ENCODE measurements at places on chromosomes 5 and 9.
A peak's percentile ranks its signal among the peaks of the same experiment; 100 is the strongest.

DNA sequence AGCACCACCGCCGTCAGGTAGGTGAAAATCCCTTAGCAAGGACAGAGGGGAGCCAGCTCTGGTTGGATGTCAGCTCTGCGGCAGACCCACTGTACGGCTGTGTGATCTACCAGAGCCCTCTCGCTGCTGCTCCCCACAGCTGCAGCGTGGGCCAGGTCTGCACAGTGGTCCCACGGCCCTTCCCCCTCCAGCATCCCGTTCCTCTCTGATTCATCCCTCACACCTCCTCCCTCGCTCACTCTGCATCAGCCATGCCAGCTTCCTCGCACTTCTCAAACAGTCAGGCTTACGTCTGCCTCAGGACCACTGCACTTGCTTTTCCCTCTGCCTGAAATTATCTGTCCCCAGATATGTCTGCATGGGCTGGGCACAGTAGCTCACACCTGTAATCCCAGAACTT is 26.6 kb upstream of the CFAP157 start:
- no peak for DNase-seq

GRCh38 chr5:179801304-179802206 is 5.1 kb downstream of the MGAT4B start:
- no peak for DNase-seq

- DNase-seq, result no peak
Observed at GRCh38 chr5:175385691-175386362, 58.2 kb downstream of the DRD1 start.

DNA sequence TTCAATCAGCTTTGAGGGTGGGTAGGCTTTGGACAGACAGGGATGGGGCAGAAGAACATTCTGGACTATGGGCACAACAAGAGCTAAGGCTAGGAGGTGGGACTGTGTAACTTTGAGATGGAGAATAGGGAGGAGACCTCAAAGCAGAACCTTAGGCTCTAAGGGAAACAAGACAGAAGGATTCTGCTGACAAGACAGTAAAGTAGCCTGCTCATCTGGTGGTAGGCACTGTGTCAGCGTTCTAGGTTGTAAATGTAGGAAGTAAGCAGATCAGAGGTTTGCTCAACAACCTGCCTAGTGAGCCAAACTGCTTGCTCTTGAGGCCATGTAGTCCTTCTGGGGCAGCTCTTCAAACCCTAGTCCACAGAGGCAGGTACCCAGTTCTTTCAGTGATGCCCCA is 15.0 kb upstream of the IL12B start:
- DNase-seq, result no peak

GRCh38 chr9:100090880-100091279 is 7.9 kb downstream of the ERP44 start:
- DNase-seq, result no peak

GRCh38 chr9:135123126-135123772 is 35.8 kb downstream of the OLFM1 start:
- DNase-seq, result no peak

GRCh38 chr5:50559955-50560354 is 106.5 kb upstream of the PARP8 start:
- no peak for DNase-seq

DNA sequence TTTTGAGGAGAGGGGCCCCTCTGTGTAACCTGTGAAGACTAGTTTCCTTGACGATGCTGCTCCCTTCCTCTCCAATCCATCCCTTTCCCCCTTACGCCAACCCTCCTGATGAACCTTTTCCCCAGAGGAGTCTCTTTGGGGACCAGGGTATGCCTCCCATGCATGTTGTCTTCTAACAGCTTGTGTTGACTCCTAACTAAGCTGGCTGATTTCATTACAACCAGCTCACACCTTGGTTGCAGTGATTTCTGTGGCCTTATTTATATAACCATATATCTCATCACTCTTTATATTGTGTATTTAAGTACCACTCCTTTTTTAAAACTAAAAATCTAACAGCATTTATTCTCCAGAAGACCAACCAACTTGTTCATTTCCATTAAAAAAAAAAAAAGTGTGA is 42.5 kb downstream of the SFXN1 start:
- no peak for DNase-seq

GRCh38 chr9:136493567-136493971 is 10.7 kb upstream of the SEC16A start:
- no peak for DNase-seq

DNA sequence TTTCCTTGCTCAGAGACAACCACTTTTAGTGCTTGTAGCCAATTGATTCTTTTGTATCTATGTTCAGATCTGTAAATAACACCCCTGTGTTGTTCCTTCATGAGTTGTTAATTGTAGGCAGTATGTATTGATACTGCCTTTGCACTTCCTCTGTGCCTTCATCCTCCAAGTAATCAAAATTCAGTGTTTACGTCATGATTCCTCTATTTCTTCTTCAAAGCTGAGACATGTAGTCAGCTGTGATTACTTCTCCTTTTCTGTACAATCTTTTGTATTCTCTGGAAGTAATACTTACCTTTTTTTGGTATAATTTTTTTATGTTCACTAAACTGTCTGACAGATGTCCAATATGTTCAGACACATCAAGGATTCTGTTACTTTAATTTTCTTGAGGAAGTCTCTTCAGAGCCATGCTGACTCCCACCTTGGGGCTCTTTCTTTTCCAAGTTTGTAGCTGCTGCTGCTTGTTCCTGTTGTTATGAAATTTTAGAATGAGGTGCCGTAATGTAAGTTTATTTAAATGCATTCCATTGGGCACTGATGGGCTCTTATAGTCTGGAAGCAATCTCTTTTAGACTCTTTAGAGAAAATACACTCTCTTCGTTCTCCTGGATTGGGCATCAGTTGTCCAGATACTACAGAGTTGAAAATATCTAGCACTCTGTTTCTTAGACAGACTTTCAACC is 30.5 kb upstream of the LRRC70 start:
- no peak for DNase-seq

DNA sequence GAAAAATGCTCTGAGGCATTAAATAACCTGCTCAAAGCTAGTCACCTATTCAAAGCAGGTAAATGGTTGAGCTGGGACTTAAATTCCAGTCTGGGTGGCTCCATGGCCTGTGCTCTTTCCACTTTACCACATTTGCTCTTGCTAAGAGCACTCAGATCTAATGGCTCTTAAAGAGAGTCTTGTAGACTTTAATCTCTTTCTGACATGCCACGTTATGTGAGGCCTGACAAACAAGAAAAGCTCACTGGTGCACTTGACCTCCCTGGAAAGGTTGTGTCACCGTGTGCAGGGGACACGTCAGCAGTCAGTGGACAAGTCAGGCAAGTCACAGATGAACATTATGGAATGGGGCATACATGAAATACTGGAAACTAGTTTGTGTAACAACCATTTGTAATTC is 129.9 kb upstream of the RPS23 start:
- no peak for DNase-seq

DNA sequence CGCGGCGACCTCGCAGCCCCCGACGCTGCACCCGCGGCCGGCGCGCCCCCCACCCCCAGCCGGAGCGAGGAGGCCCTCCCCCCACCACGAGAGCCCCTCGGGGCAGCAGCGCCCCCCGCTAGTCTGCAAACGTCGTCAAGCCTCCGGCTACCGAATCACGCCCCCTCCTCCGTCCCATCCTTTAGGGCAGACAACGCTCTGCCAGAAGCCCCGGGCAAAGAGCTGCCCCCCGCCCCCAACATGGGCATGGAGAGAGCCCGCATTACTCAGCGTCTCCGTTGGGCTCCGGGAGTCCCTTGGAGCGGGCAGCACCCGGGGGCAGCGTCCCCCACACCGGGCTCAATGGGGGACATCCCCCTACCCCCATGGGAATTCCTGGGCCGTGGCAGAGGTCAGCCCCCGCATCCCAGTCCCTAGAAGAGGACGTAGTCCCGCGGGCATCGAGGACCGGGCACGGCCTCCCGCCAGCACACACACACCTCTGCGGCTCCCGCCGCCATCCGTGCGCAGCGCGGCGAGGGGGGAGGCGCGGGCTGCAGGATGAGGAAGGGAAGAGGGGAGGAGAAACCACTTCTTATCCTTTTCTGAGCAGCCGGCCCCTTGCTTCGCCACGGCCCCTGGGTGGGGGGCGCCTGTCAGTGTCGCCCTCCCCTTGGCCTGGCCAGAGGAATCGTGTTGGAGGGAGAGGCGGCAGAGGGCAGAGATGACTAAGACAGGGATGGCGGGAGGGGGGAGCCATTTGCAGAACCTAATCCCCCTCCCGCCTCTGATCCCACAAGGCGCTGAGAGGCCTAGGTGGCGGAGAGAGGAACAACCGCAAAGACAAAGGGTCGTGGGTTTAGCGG is 750 bp downstream of the DNM1 start:
- DNase-seq, result peak; percentile 71

GRCh38 chr9:36676778-36677485 is 104.2 kb downstream of the MELK start:
- DNase-seq, result no peak

DNA sequence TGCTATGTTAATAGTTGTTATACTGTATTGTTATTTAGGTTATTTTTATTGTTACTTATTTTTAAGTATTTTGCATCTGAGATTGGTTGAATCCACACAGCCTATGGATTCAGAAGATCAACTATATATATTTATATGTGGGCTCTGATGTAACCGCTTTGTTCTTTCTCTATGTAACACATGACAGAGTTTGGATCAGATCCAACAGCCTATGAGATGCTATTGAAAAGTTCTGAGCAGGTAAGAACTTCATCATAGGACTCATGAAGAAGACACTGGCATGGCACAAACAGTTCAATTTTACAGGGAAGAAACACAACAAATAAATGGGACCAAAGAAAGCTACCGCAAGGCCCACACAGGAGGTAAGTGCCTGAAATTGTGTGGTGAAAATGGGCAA is 93.4 kb downstream of the GNAQ start:
- no peak for DNase-seq

- no peak for DNase-seq
Observed at GRCh38 chr9:108003526-108003925, 514.0 kb upstream of the KLF4 start.

- DNase-seq, result no peak
Observed at GRCh38 chr5:56670916-56671315, 144.4 kb upstream of the MAP3K1 start.

DNA sequence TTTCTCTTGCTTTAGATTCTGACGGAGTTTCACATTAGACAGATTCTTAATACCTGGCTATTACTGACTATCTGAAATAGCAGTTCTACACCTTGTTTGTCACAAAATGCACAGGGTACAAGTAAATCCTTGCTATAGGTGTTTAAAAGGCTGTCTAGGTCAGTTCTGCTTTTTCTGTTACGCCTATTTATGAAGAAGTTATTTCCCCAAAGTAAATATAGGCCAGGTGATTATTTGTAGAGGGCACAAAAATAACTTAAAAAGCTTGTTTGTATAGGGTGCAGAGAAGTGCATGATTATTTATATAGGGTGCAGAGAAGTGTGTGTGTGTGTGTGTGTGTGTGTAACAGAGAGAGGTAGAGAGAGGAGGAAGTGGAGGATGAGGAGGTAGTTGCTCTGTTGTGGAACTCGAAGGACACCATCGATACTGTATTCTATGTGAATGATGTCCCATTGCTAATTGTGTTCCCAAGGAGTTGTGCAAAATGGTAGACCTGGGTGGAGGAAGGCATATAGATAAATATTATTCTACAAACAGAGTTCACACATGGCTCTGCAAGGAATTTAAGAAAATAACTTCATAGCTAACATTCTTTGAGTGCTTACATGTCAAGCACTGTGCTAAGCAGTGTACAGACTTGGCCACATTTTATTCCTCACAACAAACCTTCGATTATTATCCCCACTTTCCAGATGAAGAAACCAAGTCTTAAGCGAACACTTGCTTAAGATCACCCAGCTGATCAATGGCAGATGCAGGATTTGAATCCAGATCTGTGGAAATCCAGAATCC is 96.3 kb upstream of the EQTN start:
- DNase-seq, result no peak

- no peak for DNase-seq
Observed at GRCh38 chr5:154418344-154418820, 27.4 kb upstream of the SAP30L start.

DNA sequence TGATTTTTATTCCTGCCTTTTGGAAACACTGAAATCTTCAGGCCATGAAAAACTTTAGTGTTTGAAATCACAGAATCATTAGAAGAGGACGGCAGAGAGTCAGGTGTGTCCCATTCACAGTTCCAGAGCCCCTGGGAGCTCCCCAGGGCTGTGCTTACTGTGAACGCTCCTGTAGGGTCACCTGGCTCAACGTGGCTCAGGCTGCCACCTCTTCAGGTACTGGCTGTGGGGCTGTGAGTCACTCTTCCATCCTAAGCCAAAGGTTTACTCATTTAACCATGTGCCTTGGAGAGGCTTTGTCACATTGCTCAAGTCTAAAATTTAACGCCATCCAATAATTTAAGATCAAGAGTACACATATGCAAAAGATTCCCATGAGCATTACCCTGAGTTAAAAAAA is 50.2 kb upstream of the FSTL4 start:
- DNase-seq, result no peak

- no peak for DNase-seq
Observed at GRCh38 chr9:137892424-137893191, 15.0 kb downstream of the CACNA1B start.

GRCh38 chr5:102889033-102889432 is 133.9 kb downstream of the PAM start:
- no peak for DNase-seq

GRCh38 chr5:32827981-32828380 is 116.9 kb downstream of the NPR3 start:
- DNase-seq, result no peak

DNA sequence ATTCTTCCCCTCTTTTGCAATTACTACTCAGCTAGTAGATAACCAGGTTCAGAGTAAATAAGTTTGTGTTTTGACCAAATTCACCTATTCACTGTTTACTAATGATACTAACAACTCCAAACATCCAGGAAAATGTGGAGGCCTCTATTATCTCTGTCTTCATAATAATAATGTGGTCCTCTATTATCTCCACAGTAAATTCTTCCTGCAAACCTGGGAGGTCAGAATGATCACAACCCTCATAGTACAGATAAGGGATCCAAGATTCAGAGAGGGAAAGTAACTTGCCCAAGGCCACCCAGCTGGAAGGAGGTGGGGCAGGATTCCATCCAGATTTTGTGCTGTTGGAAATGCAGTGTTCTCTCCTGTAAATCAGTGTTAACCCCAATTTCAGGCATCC is 9.6 kb upstream of the MSX2 start:
- no peak for DNase-seq

GRCh38 chr9:120941046-120941770 is 14.6 kb upstream of the TRAF1 start:
- no peak for DNase-seq
